NCI-H460 (cell line): ENCODE measurements at places on chromosomes 3 and 15. TPM values are rescaled to one million over a fixed set of nuclear protein-coding genes. Genes with fewer than 3 reads are reported as not detected.

The STRIT1 gene
- total RNA-seq: not detected in 2 replicates

The SLC9C1 gene
- not detected in 2 replicates for total RNA-seq

The SIN3A gene
- 21.1 and 25.8 TPM in 2 replicates for total RNA-seq

The CAMK2N2 gene
- total RNA-seq: 0.23 TPM in 1 of 2 replicates, not detected in the other

The SENP7 gene
- total RNA-seq: 12.1 and 12.3 TPM in 2 replicates

The ITIH1 gene
- not detected in 2 replicates for total RNA-seq

The CHRM5 gene
- not detected in 2 replicates for total RNA-seq

The GOLGA8G gene
- total RNA-seq: not detected in 2 replicates

The GALNT15 gene
- total RNA-seq: 0.07 and 0.09 TPM in 2 replicates

The SST gene
- total RNA-seq: not detected in 2 replicates

The LEKR1 gene
- 0.35 and 0.45 TPM in 2 replicates for total RNA-seq

The XCR1 gene
- not detected in 2 replicates for total RNA-seq

The ANKRD63 gene
- total RNA-seq: not detected in 2 replicates

The CCDC39 gene
- total RNA-seq: not detected in 2 replicates

The IL1RAP gene
- total RNA-seq: 39.8 and 39.9 TPM in 2 replicates

The INTS14 gene
- 52.7 and 60.3 TPM in 2 replicates for total RNA-seq

The GOLGA8M gene
- not detected in 2 replicates for total RNA-seq

The TEX55 gene
- total RNA-seq: not detected in 2 replicates

The CLEC3B gene
- total RNA-seq: 0.12 TPM in 1 of 2 replicates, not detected in the other

The RAD54L2 gene
- 9.6 and 9.9 TPM in 2 replicates for total RNA-seq

The ILDR1 gene
- 0.15 TPM in 1 of 2 replicates, not detected in the other for total RNA-seq

The WDR53 gene
- 5.8 and 9.8 TPM in 2 replicates for total RNA-seq

The LAMB2 gene
- total RNA-seq: 174 and 177 TPM in 2 replicates

The FRMD5 gene
- total RNA-seq: not detected in 2 replicates

The ZNF774 gene
- 0.69 and 1.5 TPM in 2 replicates for total RNA-seq

The CYP19A1 gene
- total RNA-seq: 0.61 and 0.79 TPM in 2 replicates

The LDHAL6B gene
- total RNA-seq: not detected in 2 replicates

The STXBP5L gene
- 0.02 TPM in 1 of 2 replicates, not detected in the other for total RNA-seq

The WDR93 gene
- total RNA-seq: 0.17 and 0.30 TPM in 2 replicates

The SLCO2A1 gene
- total RNA-seq: not detected in 2 replicates

The NDUFB4 gene
- 185 and 192 TPM in 2 replicates for total RNA-seq

The HIGD2B gene
- total RNA-seq: not detected in 2 replicates

The IRAK2 gene
- 2.1 and 2.2 TPM in 2 replicates for total RNA-seq

The NRG4 gene
- total RNA-seq: 18.5 and 19.5 TPM in 2 replicates

The MORC1 gene
- not detected in 2 replicates for total RNA-seq

The DUOX2 gene
- 0.02 TPM in 1 of 2 replicates, not detected in the other for total RNA-seq

The GOLGA6A gene
- total RNA-seq: not detected in 2 replicates

The IVD gene
- total RNA-seq: 19.0 and 27.2 TPM in 2 replicates

The TMCC1 gene
- total RNA-seq: 8.0 and 9.7 TPM in 2 replicates

The TMEM115 gene
- total RNA-seq: 27.7 and 31.7 TPM in 2 replicates

The RGMA gene
- 0.42 and 0.72 TPM in 2 replicates for total RNA-seq

The CKMT1B gene
- 1.5 and 2.4 TPM in 2 replicates for total RNA-seq

The MNS1 gene
- 0.55 and 1.7 TPM in 2 replicates for total RNA-seq

The STRA6 gene
- 0.17 and 0.29 TPM in 2 replicates for total RNA-seq

The KIF23 gene
- total RNA-seq: 54.1 and 60.9 TPM in 2 replicates

The KLHL40 gene
- not detected in 2 replicates for total RNA-seq

The AADACL2 gene
- total RNA-seq: not detected in 2 replicates

The CPNE4 gene
- 0.54 and 0.55 TPM in 2 replicates for total RNA-seq

The ESYT3 gene
- total RNA-seq: 1.5 and 2.6 TPM in 2 replicates

The RAF1 gene
- 47.7 and 47.8 TPM in 2 replicates for total RNA-seq

The SENP8 gene
- 2.8 and 3.1 TPM in 2 replicates for total RNA-seq

The NR1I2 gene
- 0.12 TPM in 1 of 2 replicates, not detected in the other for total RNA-seq

The GPR87 gene
- total RNA-seq: not detected in 2 replicates

The GOLGA8R gene
- total RNA-seq: 0.81 and 1.2 TPM in 2 replicates

The KBTBD12 gene
- total RNA-seq: not detected in 2 replicates

The CALML4 gene
- total RNA-seq: 5.8 and 6.8 TPM in 2 replicates

The WDR49 gene
- 0.10 TPM in 1 of 2 replicates, not detected in the other for total RNA-seq
